Uterus (tissue), 4 donors: ENCODE measurements at places on chromosomes 7 and 10.

DNA sequence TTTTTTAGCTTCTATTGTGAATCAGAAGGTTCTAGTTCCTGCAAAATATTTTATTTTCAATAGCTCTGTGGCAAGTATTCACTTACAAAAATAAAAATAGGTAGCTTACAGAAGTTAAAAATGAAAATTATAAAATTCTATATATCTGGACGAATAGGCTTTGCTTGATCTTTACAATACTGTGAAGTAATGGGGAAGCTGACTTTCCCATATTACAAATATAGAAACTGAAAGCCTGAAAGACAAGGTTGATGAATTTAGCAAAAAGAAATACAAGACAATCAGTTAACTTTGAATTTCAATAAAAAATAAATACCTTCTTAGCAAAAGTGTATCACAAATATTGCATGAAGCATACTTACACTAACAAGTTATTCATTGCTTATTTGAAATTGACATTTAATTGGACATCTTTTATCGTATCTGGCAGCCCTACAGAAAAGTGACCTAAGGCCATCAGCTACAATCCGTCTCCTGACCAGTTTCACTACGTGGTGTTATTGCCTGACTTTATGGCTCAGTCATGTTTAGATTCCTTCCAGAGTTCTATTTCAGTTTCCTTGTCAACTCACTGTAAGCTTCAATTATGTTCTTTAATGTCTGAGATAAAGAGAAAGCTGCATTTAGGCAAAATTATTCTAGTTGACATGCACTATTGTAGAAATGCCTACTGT, 310.5 kb upstream of the HGF start:
- DNase-seq = no peak

DNA sequence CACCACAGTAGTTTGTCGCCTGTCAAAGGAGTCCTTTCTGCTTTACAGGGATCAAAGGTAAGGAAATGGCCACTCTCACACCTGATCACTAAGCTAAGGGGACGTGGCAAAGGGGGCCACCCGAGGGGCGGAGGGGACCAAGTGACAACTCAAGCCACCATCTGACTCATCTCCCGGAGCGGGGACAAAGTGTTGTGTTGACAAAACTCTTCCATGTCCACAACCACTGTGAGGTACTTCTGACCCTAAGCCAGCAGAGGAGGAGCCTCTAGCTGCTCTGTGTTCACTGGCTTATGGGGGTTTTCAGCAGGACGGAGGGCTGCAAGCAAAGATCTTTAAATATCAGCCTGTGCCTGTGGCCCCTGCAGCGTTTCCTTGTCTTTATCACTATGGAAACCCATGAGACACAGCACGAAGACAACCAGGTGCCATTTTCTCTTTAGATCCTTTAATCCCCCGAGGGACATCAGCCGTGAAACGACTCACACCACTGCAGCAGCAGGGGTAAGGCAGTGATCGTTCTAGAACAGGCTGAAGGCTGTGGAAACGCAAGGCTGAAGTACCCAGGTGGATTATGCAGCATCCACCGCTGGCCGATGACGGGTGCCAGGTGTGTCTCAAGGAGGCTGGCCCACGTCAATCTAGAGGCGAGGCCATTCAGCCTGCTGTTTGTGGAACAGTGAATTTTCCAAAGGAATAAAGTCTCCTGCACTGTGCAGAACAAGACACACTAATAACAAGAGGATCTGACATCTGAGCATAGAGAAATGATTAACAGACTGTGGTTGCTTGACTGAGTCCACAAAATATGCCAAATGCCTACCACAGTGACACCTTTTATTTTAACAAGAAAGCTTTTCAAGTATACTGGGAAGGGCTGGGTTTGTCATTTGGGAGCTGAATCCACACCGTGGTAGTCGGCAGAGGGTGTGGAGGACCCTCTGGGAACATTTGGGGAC, 26.6 kb upstream of the DDC start:
- no peak for DNase-seq

GRCh38 chr7:112959276-112959675, 127.4 kb downstream of the GPR85 start:
- DNase-seq = no peak

DNA sequence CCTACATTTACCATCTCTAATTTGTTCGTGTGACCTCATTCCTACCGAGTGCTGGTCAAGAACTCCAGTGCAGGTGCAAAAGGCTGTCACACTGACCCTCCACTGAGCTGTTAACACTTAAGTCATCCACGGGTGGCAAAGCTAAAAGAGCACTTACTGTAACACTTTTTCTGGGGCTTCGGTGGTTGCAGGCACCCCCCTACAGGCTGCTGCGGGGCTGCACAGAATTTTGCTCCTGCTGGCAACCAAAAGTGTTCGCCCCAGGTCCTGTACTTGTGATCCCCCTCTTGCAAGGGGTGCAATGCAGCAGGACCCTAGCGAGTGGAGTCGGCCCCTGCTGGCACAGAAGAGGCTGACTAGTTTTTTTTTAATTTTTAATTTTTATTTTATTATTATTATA, 298.9 kb upstream of the CNTNAP2 start:
- no peak for DNase-seq

DNA sequence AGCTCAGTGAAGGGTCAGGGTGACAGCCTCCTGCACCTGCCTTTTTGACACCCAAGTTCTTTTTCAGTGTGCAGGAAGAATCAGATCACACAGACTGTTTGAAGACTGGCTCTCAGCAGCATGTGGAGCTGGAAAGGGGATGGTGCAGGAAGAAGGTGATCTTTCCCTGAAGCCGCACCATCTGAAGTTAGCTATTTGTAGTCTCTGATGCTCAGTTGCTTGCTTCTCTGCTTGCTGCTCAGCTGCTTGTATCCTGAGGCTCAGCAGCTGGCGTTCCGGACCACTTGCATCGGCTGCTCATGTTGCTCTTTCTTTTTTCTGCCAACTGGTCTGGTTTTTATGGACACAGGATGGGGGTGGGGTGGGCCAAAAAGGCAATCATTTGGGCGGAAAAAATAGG, 15.8 kb upstream of the DNMBP start:
- DNase-seq = no peak

DNA sequence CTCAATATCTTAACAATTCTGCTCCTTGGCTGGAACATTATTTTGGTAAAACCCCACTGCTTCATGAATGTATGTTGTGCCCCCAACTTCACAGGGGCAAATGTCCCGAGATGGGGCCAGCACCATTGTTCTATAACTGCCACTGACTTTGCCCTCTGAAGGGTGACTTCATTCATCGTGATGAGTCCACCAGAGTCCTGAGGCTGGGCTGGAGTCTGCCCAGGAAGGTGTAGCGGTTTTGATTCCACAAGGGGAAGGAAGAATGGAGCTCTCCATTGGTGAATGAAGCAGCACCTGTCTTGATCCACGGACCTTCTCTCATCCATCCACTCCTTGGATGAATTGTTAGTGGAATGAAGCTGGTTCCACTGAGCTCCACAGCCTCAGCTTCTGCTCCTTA, 18.4 kb downstream of the AKR1B1 start:
- DNase-seq = no peak
